ENCODE measurements at places on chromosomes 4 and X.

DNA sequence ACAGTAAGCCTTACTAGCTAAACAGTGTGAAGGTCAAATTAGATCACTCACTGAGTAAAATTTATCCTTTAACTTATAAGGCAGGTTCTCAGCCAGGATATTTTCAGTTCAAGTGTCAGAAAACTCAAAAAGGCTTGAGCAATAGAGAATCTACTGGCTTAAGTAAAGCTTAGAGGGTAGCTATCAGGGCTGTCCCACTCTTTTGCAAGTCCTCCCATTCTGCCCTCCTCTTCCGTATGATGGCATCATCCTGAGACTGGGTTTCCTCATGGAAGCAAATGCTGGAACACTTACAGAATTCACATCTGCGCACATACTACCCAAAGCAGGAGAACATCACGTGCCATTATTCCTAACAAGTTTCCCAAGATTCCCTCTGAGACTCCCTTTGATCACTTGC lies 55.0 kb downstream of the FBXL5 start:
- DNase-seq = no peak

GRCh38 chr4:154211506-154211905 lies 280.1 kb downstream of the DCHS2 start:
- DNase-seq = no peak

DNA sequence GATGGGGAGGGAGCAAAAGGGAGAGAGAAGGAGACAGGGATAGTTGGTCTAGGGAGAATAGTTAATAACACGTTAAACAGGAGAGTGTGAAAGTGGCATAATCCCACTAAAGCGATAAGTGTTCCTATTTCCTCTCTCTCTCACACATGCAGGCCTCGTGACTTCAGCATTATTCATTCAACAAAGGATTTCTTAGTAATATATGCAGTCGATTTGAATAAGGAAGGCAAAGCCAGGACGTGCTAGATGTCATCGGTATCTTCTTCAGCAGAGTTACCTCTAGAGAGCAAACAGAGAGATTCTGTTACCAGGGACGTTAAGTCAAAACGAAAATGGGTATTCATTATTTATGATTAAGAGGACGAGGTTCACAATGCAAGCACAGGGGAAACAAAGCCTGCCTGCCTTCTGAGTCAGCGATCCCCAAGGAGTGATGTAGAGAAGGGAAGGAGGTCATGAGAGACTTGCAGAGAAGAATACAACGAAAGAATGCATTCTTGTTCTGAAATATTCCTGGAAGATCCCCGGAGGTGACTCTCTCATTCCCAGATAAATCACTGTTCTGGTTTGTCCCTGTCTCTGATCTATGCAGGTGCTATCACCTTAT lies 1048.4 kb downstream of the NLGN4X start:
- no peak for DNase-seq

DNA sequence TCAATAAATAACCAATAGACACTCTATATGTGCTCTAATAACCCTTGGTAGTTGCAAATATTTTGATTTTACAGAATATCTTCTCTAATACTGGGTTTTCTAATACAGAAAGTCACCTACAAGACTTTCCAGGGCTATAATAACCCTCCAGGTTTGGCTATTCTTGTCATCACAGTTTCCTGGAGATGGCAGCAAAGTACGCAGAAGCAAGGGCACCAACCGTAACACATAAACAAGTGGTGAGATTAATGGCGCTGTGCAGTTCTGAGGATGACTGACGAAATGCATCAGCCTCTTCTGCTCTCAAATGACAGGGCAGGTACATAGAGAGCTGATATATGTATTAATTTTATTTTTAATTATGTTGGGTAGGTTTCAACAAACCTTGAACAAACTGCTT lies 122.4 kb downstream of the C4orf33 start:
- no peak for DNase-seq

- no peak for DNase-seq
Measured at GRCh38 chr4:60682901-60683300, 517.2 kb upstream of the ADGRL3 start.

DNA sequence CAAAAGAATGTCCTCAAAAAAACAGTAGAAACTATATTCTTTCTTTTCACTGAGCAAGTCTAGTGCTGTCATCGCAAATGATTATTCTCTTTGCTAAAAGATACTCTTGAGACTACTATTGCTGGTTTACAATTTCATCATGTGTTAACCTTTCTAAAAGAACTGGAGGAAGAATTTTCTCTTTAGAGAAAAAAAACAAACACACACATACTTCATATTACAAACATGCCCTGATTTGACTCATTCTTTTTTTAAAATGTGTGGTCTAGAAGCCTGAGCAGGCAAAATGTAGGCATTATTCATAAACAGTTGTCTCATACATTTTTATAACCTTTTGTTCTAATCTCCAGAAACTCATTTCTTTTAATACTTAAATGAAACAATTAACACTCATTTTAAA lies 60.6 kb upstream of the FAT4 start:
- no peak for DNase-seq

DNA sequence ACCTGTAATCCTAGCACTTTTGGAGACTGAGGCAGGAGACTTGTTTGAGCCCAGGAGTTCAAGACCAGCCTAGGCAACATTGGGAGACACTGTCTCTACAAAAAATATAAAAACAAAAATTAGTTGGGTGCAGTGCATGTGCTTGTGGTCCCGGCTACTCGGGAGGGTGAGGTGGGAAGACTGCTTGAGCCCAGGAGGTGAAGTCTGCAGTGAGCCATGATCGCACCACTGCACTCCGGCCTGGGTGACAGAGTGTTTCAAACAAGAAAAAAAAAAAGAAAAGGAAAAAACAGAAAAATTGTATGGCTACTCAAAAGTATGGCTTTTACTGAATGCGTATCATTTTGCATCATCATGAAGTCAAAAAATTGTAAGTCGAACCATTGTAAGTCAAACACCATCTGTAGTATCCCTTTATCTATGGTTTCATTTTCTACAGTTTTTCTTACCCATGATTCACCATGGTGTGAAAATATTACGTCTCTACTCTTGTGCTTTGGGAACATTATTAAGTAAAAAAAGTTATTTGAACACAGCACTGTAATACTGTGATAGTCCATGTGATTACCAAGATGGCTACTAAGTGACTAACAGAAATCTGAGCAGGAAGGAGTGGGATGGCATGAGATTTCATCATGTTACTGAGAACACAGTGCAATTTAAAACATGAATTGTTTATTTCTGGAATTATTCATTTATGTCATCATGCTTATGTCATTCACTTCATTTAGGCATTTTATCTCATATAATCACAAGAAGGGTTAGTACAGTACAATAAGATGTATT lies 26.5 kb upstream of the MANBA start:
- no peak for DNase-seq

DNA sequence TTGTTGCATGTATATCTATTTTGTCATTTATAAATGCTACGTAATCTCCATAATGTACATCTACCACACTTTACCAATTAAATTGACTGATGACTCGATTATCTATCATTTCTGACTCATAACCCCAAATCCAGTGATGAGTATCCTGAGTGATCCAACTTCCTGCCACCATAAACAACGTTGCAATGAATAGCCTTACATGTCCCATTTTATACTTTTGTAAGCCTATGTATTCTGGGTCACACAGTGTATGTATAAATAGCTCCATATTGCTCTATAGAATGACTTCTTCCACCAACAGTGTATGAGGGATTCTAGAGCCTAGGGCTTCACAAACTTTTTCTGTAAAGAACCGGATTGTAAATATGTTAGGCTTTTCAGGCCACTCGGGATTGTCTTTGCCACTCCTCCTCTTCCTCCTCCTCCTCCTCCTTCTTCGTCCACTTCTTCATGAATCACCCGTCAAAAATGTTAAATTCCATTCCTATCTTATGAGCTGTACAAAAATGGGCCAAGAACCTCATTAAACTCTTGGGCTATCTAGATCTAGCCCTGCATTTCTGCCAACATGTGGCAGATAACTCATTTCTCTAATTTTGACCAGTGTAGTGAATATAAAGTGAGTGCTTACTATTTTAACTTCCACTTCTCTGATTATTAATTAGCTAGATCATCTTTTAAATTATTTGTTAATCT lies 672.2 kb upstream of the AMOT start:
- DNase-seq = no peak

DNA sequence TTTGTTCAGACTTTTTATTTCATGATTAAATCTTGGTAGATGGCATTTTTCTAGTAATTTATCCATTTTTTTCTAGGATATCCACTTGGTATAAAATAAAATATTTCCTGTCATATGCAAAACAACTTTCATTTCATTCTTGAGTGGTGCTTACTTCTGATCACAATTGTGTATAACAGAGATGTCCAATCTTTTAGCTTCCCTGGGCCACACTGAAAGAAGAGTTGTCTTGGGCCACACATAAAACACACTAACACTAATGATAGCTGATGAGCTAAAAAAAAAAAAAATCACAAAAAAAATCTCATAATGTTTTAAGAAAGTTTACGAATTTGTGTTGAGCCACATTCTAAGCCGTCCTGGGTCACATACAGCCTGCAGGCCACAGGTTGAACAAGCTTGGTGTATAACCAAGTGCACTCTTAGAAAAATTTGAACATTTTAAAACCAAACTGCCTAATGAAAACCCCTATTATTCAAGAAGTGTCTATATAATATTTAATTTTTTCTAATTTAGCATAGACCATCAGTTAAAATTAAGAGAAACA lies 41.3 kb upstream of the SPP1 start:
- DNase-seq = no peak

GRCh38 chrX:46588263-46588662 lies 14.7 kb downstream of the CHST7 start:
- no peak for DNase-seq

GRCh38 chr4:152258804-152259708 lies 276.8 kb downstream of the FBXW7 start:
- DNase-seq = no peak

GRCh38 chrX:3504916-3505315 lies 158.5 kb upstream of the MXRA5 start:
- no peak for DNase-seq

DNA sequence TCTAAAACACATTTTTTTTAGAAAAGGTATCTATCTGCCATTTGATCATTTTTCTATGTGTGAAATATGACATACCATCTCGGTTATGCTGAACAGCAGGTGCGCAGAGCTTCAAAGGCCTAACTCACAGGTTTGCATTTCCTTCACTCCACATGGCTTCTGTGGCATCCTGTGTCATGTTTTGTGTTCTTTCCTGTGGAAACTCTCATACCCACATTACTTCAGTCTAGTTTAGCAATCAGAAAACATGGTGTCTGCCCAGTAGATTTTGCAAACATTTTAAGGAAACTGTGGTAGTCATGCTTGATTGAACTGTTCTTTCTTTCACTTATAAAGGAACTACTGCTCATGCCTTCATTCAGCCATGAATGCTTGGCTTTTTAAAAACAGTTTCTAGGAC lies 11.3 kb upstream of the ARAP2 start:
- peak; percentile 50 for DNase-seq

DNA sequence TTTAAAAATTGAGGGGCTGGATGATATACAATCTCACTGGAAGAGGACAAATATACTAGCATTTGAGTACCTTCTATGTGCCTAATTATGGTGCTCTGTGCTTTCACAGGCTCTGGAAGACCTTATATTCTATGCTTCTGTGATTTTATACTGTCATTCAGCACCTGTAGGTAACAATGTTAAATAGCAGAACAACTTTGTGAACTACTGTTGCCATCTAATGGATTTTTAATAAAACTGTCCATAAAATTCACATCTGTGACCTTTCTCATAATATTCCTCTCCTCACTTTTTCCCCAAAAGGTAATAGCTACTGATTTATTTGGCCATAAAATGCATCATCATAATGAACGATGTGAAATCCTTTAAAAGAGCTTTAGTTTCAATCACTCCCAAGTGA lies 21.9 kb downstream of the POU3F4 start:
- DNase-seq = no peak

DNA sequence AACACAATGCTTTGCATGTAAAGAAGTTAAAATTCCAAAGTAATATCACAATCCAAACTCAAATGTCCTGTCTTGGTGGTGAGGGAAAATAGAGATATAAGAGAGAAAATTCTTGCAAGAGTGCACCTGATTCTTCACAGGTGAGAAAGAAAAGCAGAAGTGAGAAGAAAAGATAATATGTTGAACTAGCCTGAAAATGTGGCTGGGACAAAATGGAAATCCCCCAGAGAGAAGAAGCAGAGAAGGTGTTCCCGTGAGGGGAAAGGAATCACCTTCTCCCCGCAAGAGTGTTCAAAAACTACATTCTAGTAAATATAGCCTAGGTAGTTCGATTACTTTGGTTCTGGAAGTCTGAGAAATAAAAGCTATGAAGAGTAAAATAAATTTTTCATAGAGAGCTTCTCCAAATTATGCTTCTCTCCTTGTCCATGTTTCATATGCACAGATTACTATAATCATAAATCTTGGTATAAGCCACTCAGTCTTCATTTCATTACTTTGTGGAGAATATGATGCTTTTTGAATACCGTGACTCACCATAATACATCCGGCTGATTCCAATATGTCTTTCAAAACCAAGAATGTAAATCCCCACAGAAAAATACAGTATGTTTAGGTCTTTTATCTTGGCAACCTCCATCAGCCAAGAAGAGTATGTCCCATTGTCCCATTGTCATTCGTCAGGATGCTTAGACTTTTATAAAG lies 63.1 kb downstream of the COX18 start:
- DNase-seq = no peak

- DNase-seq = no peak
Measured at GRCh38 chr4:107490116-107490515, 229.9 kb downstream of the PAPSS1 start.

DNA sequence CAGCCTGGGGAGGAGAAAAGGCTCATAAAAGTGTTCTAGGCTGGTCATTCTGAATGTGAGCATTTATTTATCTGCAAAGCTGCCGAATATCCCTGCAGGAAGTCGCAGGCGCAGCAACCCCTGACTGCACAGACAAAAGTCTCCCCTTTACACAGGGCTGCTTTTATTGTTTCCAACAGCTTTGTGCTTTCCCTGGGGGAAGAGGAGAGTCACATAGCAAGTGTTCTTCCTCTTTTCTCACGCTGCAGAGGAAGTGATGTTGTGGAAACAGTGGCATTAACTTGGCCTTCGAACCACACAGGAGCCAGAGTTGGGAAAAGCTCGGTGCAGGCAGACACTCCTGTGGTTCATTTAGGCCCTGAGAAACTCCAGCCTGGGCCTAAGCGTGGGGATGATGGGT lies 81.5 kb upstream of the BCOR start:
- DNase-seq = no peak

DNA sequence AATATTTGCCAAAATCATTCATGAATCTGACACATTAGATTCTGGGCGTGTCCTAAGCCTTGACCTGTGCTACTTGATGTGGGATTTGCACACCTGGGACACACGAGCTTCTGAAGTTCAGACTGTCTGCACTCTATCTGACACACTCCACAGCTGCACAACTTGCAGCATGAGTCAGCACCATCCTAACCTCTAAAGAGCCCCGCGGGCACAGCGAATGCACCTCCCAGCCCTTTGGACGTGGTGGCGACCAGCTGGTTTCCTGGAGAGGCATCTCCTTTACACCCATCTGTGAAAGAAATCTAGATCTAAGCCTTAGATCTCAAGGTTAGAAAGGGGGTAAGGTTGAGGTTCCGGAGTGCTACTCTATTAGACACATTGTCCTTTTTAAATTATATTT lies 69.2 kb downstream of the SORBS2 start:
- no peak for DNase-seq

Data from stimulated activated CD8-positive, alpha-beta memory T cell treated with anti-CD3 and anti-CD28 coated beads, Interleukin-7, amount 100 ng/mL, for 4 hours (primary cell).